ENCODE measurements at places on chromosomes 12 and 14.

DNA sequence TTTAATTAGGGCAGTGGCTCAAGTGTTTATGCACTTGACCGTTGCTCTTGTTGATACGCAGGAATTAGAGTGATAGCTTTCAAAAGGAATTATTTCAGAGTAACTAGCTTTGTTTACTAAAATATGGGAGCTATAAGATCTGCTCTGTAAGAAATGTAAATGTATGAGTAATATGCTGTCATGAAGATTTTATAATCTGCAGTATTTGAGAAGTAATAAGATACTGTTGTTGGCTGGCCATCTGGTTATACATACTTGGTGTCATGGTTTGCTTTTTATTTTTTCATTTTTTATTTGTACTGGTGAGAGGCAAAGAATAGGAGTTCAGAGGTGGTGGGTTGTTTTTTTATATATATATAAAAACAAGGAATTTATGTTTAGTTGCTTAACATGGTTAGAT, 58.5 kb downstream of the PLXNC1 start:
- DNase-seq = no peak

DNA sequence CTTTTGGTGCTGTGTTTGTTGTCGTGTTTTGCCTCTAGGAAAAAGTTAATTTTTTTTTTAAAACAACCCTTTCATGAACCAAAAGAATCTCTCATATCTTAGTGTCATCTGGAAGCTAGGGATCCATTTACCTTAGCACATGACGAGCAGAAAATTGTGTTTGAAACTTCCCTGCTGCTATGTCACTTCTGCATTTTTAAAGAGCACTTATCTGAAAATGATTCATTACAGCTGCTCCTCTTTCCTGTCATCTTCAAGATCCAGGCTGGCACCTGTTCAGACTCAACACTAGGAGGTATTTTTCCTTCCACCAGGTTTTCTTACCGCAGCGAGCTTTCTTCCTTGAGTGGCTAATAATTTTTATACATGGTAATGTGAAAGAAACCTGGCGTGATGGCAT, 67.0 kb downstream of the EML1 start:
- no peak for DNase-seq

GRCh38 chr14:74610866-74611649, 979 bp downstream of the LTBP2 start:
- no peak for DNase-seq

GRCh38 chr14:91834571-91834970, 32.8 kb downstream of the TC2N start:
- no peak for DNase-seq

DNA sequence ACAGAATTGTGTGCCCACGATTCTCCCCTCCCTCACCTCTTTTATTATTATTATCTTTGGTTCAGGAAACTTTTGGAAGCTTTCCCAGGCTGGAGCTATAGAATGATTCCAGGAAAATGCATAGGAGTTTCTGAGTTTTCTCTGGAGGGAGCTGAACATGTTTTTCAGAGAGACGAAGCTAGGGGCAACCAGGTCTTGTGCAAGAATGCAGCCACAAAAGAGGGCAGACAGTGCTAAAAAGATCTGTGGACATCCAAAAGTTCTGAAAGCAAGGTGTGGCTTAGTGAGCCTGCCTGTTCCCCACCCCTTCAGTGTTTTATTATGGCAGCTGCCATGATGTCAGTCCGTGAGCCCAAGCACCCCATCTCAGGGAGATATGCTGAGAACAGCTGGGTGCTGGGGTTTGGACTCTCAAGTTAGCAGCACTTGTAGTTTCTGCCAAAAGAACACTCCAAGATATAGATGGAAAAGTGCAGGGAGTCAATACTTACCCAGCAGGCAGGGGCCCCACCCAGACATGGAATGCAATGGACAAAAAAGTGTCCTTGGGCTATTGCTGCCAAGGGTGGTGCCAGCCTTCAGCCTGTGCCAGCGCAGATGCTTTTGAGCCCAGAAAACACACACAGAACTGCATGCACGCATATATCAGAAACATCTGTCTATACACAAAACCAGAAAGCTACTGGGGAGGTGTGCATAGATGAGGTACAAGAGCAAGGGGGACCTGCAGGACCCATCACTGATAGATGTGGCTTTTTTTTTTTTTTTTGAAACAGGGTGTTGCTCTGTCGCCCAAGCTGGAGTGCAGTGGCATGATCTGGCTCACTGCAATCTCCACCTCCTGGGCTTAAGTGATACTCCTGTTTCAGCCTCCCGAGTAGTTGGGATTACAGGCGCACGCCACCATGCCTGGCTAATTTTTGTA, 17.0 kb upstream of the IRF2BPL start:
- DNase-seq = no peak

- DNase-seq = no peak
Measured at GRCh38 chr12:71237128-71237527, 79.3 kb upstream of the TSPAN8 start.

- no peak for DNase-seq
Measured at GRCh38 chr14:93493054-93493453, 62.3 kb downstream of the UNC79 start.

DNA sequence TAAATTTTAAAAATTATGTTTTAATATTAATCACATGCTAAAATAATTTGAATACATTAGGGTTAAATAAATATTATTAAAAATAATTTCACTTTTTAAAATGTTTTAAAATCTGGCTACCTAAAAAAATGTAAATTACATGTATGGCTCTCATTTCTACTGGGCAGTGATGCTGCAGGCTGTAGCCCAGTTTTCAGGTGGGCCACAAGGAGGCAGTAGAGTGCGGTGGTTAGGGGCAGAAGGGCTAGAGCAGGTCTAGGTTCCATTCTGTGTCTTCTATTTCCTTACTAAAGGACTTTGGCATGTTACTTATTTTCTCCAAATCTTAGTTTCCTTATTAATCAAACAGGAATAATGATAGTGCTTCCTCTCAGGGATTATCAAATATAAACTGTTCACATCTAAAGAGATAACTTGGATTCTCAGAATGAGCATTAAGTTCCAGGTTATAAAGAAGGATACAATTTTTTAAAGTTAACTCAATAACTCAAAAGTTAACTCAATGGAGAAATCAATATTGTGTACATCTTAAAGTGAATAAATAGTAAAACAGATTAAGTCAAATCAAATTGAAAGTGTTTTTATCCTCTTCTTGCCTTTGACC, 54.9 kb upstream of the OVCH1 start:
- DNase-seq = peak; percentile 27

DNA sequence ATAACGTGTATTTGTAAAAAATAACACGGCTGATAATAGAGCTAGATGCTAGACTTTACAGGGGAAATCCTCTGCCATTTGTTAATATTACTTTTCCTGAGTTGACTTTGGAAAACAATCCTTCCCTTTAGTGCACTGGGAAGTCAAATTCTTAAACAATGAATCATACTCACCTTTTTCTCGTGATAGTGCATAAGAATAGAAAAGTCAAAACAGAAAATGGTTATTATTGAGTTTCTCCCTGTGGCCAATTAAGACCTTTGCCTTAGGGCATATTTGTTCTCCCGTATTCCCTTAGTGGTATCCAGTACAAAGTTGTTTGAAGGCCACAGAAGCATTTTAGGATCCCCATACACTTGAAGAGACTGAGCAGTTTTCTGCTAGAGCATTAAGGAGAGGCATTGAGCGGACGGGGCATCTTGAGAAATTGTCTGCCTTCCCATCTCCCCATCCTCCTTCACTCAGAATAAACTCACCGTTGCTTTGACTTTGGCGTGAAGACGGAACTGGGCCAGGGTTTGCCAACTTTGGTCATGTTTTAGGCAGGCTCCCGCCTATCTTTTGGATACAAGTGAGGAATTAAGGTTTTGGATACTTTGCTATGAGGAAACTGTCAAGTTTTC, 171.3 kb downstream of the TMTC2 start:
- DNase-seq = no peak

- DNase-seq = no peak
Measured at GRCh38 chr14:103517721-103518421, 4.8 kb downstream of the CKB start.

DNA sequence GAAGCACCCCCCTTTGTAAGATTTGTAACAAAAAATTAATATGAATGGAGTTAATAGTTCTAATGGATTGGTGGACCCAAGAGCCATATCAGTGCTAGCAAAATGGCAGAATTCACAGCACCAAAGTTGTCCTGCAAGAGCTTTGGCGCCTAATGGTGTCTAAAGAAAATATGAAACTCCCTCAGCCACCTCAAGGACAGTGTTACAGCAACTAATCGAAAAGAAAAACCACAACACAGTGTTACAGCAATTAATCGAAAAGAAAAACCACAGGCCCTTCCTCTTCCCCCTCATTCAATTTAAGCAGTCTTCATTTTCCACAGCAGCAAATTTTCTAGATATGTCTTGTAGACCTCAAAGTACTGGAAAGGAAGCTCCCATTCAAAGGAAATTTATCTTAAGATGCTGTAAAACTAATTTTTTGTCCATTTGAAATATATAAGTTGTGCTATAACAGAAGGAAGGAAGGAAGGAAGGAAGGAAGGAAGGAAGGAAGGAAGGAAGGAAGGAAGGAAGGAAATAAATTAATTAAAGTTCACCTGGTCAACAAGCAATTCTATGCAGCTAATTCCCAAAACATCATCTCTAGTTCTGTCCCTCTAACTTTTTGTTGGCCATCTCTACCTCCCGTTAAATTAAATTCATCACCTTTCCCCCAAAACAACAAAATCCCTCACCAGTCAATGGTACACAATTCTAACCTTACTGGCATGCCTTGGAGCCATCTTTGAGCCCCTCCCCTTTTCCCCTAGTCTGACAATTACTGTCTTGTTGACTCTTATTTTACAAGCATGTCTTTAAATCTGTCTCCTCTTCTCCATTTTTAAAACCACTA, 17.4 kb downstream of the LRP6 start:
- DNase-seq = no peak

- no peak for DNase-seq
Measured at GRCh38 chr14:77111021-77111420, 13.0 kb downstream of the CIPC start.

DNA sequence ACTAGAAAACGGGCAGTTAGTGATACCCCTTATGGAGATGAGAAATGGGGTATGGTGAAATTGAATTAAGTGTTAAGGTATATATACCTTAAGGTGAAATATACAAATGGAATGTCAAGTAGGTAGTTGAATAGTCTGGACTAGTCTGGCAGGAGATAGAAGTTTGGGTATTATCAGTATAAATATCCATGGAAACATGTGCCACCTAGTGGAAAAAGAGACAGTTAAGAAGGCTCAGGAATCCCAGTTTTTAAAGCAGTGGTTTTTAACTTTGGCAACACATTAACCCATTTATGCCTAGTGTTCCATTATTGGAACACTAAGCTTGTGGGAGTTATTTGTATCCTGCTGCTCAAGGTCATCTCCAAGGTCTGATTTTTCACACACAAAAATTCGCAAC, 38.6 kb upstream of the TPH2 start:
- DNase-seq = no peak

DNA sequence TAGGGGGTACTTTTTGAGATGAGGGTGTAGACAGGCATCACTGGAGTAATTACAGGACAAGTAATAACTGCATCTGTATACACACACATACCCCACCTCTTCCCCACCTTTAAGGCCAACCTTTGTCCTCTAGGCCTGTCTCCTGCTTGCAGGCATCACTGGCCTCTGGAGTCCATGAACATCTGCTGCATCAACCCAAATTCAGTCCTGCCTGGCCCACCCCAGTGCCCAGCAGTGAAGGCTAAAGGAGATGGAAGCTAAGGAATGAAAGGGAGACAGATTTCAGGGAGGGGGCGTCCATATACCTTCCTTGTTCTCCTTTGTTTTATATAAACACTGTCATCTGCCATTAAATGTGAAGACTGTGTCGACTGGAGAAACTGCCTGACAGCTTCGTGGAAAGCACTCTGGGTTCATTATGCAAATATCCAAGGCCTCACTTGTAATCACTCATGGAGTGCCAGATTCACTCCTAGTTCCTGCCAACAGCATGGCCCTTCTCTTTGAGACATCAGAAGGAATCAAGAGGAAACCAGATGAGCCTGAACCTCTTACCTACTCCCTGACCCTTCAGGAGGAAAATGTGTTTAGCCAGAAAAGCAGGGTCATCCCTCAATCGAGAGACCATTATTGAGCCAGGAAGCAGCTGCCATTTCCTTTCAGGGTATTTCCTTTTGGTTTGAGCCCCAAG, 64.4 kb downstream of the SERPINA3 start:
- no peak for DNase-seq

Measured in RCC 7860 (cell line).